ENCODE measurements at places on chromosomes 5 and 9. TPM values are rescaled to one million over a fixed set of nuclear protein-coding genes. Genes with fewer than 3 reads are reported as not detected.

DNA sequence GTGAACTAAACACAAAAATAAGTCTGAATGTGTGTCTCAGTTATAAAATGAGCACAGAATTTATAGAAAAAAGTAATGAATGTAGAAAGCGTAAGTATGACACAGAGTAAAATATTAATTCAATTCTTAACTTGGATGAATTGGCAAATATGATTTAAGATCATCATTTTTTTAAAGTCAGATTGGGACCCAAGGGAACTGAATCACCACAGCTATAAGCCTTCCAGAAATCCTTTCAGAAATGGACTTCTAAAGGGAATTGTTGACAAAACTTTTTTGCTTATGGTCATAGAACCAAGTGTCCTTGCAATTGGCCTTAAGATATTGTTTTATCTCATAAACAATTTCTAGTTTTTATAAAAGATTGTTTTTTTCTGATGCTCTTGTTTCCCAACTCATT is 495.1 kb upstream of the DAB2 start:
- no peak for DNase-seq
- H3K36me3 ChIP-seq, result no peaks in the 10 kb centered on the region
- H3K27ac ChIP-seq, result no peak overlapping the region
- no peaks in the 10 kb centered on the region for H3K4me1 ChIP-seq

DNA sequence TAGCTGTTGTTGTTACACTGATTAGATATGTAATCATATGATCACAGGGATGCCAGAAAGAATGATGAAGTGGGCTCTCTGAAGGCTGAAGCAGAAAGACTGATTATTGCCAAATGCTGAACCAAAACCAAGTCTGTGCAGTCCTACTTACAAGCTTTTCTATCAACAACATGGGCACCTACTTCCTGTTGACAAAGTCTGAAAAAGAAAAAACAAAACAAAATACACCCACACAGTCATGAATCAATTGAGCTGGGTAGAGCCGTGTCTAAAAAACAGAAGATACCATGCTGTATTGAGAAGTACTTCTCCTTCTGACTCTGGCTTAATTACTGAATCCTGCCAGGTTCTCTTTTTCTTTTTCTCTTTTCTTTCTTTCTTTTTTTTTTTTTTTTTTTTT is 363.4 kb downstream of the RAB3C start:
- H3K4me3 ChIP-seq, result no peak overlapping the region
- H3K27me3 ChIP-seq, result no peaks in the 10 kb centered on the region
- H3K4me1 ChIP-seq, result no peaks in the 10 kb centered on the region
- no peak for DNase-seq

GRCh38 chr9:70405808-70406433 is 8.5 kb downstream of the KLF9 start:
- H3K36me3 ChIP-seq, result no peaks in the 10 kb centered on the region
- no peak for DNase-seq
- H3K27ac ChIP-seq, result no peak overlapping the region
- H3K4me3 ChIP-seq, result no peak overlapping the region
- no peaks in the 10 kb centered on the region for H3K27me3 ChIP-seq

NUTM2F gene
- total RNA-seq, result not detected

Data from CD4-positive, alpha-beta T cell (primary cell).